Esophagus squamous epithelium (tissue), 5 donors: ENCODE measurements at places on chromosomes 12 and 14.

DNA sequence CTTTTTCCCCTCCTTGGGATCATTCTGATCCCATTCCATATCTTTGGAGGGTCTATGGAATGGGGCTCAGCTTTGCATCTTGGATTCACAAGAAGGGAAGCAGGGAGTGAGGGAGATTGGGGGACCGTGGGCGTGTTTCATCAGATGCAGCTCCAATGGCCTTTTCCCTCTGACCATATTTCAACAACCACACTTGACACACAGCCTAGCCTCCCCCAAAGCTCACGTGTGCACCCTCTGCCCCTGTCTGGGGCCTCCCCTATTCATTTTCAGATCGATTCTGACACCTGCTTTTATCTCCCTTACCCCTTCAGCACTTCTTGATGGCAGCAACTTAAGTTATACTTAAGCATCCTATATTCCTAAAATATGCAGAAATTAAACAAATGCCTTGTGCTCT is 126.6 kb downstream of the CHST11 start:
- no peak for DNase-seq

DNA sequence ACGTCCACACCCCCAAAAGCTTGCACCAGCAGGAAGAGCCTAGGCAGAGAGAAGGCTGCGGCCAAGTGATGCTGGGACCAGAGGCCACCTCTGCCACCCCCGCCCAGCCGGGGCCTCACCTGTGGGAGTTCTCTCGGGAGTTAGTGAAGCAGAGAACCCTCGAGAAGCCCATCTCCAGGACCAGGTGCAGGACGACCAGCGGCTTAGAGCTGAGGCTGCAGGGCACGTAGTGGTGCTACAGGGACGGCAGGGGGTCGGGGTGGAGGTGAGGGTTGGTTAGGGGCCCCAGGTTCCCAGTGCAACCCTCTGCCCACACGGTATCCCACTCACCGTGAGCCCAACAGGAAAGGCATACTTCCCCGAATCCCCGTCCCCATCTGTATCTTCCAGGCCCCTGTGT is 3.6 kb downstream of the DDX51 start:
- no peak for DNase-seq

DNA sequence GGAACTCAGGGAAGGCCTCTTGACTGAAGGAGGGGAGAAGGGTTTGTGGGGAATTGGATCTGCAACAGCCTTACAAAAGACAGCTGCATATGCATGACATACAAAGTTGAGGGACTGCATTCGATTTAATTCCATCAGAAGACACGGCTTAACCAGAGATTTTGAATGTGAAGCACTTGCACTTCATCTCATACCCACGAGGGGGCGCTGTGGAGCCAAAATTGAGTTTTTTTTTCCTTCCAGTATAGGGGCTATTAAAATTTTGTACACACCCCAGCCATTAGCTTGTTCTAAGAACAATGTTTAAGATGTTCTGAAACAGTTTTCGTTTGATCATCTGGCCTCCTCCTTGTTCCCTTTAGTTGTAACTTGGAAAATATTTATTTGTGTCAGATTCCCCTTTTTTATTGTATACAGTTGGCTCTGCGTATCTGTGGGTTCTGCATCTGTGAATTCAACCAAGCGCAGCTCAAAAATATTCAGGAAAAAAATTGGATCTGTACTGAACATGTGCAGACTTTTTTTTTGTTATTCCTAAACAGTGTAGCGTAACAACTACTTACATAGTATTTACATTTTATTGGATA is 1.6 kb downstream of the SUDS3 start:
- DNase-seq = no peak

GRCh38 chr14:95445676-95446075 is 70.8 kb downstream of the SYNE3 start:
- no peak for DNase-seq
